Tongue (tissue), 3 donors: ENCODE measurements at places on chromosomes 5 and 9. TPM values are rescaled to one million over a fixed set of nuclear protein-coding genes. Genes with fewer than 3 reads are reported as not detected.
A peak's percentile ranks its signal among the peaks of the same experiment; 100 is the strongest.

The NXNL2 gene
- 0.72 TPM for total RNA-seq

The PFN3 gene
- not detected for total RNA-seq

GRCh38 chr5:54470677-54471076, 15.2 kb downstream of the HSPB3 start:
- DNase-seq, result peak; percentile 62

DNA sequence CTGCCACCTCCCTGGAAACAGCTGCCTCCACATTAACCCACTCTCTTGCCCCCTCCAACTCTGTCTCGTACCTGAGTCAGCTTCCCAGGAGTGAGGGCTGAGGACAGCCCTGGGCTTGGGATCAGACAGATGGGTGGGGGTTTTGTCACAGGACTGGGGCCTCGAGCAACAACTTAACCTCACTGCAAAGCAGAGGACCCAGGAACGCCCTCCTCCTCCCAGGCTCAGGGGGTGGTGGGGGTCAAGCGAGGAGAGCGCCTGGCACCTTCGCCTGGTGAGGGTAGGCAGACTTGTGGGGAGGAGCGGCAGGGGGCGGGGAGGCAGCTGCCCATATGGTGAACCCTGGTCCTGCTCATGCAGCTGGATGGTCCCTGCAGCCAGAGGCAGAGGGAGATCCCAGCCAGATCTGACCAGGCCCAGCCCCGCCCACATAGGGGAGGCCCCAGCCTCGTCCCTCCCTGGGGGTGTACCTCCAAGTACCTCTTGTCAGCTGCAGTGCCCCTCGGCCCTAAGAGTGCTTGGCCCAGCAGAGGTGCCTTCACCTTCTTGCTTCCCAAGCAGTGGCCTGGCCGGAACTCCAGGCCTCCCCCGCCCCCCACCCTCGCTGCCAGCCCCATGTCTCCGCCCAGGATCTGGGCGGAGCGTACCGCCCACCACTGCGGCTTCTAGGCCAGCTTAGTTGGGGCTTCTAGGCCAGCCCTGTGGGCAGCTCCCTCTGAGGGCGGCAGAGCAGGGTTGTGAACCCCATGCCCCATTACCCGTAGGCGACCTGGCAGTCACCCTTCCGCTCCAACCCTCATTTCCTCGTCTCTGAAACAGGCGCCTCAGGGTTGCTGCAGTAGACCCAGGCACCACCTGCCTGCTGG, at the start of gene SARDH:
Gene SARDH, minus strand, starts transcription at position 579 of the 866 bp plus-strand sequence. CDS start 4,179 bp downstream, outside the sequence.
- peak; percentile 79 for DNase-seq

The SMIM33 gene
- total RNA-seq, result not detected

DNA sequence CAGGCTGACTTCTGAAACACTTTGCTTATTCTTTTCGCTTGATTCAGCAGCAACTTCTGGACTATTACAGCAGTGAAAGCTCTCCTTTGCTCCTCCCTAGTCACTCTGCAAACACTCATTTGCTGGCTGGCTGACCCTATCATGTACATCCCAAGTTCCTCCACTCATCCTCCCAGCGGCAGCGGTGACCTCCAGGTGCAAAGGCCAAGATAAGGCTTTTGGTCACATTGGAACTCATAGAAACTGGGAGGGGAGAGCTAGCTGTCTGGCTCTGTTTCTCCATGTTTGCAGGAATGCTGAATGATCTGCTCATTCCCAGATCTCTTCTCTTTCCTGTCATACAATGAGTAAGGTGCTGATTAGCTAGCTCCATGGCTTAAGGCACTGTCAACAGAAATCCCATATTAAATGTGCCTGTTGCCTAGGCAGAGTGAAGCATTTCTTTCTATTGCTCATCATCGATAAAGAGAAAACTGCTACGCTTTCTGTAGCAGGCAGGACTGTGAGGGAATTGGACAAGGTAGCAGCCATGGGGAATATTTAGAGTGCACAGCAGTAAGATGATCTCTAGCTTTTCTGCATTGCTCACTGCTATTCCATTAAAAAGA, 250.5 kb upstream of the PDE4D start:
- DNase-seq, result no peak

DNA sequence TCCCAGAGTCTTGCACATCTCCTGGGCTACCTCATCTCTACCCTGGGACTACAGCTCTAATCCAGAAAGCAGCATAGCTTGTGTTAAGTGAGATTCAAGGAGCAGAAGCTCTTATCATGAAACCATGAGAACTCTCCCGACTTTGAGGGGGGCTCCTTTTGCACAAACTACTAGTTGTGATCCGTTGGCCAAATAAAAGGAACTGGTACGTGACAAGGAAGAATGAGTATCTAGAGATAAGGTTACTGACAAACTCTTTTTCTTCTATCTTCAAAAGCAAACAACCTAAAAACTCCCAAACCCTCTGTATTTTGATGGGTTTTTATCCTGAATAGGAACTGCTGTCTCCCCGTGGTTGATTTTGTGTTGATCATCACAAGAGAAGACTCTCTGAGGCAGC, 168.5 kb downstream of the SLC24A2 start:
- DNase-seq, result no peak

DNA sequence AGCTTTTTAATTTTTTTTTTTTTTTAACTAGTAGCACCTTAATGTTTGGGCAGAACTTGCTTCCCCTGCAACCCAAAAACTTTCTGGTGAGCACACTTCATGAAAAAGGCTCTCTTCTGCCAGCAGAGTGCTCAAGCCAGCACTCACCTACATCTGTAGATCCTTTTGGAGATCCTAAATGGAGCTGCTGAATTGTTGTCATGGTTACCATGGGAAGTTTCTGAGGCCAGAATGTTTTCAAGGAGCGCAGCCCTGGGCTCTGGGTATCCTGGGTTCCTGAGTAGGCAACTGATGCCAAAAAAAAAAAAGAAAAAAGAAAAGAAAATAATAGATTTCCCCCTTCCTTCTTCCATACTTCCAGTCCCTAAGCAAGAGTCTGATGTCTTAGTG, 3.1 kb upstream of the CPEB4 start:
- DNase-seq, result no peak

- DNase-seq, result no peak
Measured at GRCh38 chr9:87276327-87276841, 221.3 kb upstream of the DAPK1 start.

The PTPRD gene
- 105 TPM for total RNA-seq

DNA sequence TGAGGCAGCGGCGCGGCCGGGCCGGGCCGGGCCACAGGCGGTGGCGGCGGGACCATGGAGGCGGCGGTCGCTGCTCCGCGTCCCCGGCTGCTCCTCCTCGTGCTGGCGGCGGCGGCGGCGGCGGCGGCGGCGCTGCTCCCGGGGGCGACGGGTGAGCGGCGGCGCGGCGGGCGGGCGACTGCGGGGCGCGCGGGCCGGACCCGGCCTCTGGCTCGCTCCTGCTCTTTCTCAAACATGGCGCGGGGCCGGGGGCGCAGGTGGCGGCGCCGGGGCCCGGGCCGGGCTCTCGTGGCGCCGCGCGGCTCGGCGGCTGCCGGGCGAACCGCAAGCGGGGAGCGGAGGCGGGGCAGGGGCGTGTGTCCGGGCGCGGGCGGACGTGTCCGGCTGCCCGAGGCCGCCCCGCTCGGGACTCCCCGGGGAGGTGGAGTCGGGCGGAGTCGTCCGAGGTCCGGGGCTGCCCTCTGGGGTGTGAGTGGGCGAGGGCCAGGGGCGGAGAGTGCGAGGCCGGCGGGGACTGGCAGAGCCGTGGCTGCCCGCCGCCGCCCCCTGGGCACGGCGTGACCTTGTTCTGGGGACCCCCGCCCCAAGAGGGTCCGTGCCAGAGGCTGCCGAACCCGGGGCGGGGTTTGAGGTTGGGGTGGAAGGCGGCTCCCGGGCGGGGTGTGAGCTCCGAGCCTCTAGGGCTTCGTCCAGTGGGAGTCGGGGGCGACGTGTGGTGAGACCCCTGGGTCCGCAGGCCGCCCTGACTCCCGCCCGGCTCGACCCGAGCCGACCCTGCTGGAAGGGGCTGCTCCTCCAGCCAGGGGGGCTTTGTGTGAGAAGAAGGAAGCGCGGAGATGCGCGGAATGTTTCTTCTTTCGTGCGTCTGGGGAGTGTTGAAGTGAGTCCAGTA, 485 bp downstream of the TGFBR1 start:
- DNase-seq, result peak; percentile 71

DNA sequence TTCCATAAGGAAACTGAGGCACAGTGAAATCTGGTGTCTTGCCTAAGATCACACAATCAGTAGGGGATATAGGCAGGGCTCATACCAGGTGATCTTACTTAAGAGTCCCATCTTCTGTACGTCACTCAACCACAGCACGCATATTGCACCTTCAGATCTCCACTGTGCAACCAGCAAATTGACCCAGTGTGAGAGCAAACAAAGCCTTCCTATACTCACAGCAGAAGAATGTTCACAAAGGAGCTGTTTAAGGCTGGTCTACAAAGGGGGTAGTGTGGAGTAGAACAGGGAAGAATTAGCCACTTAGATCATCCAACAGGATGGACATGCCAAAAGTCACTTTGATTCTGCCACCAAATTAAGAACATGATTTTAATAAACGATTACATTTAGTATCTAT, 305.9 kb downstream of the SLIT3 start:
- no peak for DNase-seq

DNA sequence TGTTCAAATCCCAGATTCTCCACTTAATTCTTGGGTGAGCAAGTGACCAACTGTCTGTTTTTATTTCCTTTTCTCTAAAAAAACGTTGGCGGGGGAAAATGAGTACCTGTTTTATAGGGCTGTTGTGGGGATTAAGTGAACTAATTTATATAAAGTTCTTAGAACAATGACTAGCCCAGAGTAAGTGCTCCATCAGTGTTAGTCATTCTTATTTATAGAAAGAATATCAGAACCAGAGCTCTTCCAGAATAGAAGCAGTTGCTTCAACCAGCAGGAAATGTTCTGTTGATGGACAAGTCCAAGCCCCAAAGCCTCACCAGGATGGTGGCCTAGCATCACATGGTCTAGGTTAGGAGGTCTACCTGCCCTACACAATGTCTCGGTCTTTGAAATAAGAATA, 379.2 kb downstream of the ACTL7B start:
- DNase-seq, result no peak

DNA sequence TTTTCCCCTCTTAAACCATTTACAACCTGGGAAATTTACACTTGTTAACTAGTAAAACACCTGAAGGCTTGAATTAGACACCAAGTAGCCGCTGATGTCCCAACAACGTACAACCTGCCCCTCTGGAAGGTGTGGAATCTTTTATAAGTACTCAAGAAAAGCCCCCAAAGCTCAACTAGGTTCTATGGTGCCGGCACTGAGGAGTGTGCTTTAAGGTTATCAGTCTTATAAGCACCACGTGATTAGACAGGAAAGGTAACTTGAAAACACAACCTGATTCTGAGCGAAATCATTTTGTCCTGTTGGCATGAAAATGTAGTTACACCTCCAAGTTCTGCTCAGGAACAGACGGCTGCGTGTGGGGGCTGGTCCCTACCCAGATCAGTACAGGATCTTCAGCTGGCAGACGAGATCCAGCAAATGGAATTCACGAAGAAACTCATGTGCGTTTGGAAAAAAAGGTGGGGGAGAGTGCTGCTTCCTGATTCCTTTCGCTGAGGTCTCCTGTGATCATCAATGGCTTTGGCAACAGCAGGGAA, 195.5 kb downstream of the MEF2C start:
- DNase-seq, result peak; percentile 5

DNA sequence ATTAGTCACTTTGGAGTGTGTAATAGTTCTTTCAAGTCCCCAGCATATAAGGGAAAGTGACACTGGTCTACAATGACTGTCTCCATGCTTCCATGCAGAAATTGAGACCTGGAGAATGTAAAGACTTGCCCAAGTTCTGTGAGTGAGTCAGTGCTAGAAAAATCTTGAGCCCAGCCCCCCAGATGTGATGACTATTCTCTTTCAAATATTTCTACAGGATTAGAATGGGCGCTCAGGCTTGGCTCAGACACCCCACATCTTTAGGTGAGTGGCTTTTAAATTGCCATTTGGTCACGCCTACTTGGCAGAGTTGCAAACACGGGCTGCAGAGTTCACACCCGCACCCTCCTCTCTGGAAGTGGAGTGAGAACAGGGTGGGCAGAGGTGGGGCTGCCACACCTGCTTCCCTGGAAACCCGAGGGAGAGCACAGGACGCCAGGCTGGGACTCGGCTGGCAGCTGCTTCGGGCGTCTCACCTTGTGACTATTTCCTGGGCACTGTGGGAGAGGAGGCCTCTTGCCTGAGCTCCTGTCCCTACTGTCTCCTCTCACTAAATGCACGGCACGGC, 37.6 kb downstream of the ROPN1L start:
- DNase-seq, result no peak

- DNase-seq, result no peak
Measured at GRCh38 chr9:16815079-16815478, 55.4 kb downstream of the BNC2 start.

The PRUNE2 gene
- 26.3 TPM for total RNA-seq

The SNCAIP gene
- 22.0 TPM for total RNA-seq

GRCh38 chr9:4095484-4095883, 204.4 kb downstream of the GLIS3 start:
- DNase-seq, result no peak
